ENCODE measurements at places on chromosomes 1 and 21. TPM values are rescaled to one million over a fixed set of nuclear protein-coding genes. Genes with fewer than 3 reads are reported as not detected.

B3GALT2 gene
- total RNA-seq, result 0.51 TPM

NHLH1 gene
- total RNA-seq, result 0.13 TPM

IGSF5 gene
- total RNA-seq, result not detected

TMEM200B gene
- total RNA-seq, result 18.2 TPM

THEM5 gene
- total RNA-seq, result not detected

FCMR gene
- total RNA-seq, result 4.0 TPM

PADI1 gene
- not detected for total RNA-seq

LCE1A gene
- total RNA-seq, result not detected

GCSAML gene
- total RNA-seq, result 0.06 TPM

GRCh38 chr1:201568859-201569294 lies 29.9 kb downstream of the NAV1 start:
- H3K27ac ChIP-seq, result no peak overlapping the region
- no peaks in the 10 kb centered on the region for H3K36me3 ChIP-seq
- H3K27me3 ChIP-seq, result no peaks in the 10 kb centered on the region
- no peak overlapping the region for H3K4me3 ChIP-seq

- no peak overlapping the region for H3K4me3 ChIP-seq
- H3K36me3 ChIP-seq, result no peaks in the 10 kb centered on the region
- no peaks in the 10 kb centered on the region for H3K27me3 ChIP-seq
- H3K27ac ChIP-seq, result no peak overlapping the region
- no peak for DNase-seq
Measured at GRCh38 chr21:26506956-26507355, 66.1 kb downstream of the CYYR1 start.

DNA sequence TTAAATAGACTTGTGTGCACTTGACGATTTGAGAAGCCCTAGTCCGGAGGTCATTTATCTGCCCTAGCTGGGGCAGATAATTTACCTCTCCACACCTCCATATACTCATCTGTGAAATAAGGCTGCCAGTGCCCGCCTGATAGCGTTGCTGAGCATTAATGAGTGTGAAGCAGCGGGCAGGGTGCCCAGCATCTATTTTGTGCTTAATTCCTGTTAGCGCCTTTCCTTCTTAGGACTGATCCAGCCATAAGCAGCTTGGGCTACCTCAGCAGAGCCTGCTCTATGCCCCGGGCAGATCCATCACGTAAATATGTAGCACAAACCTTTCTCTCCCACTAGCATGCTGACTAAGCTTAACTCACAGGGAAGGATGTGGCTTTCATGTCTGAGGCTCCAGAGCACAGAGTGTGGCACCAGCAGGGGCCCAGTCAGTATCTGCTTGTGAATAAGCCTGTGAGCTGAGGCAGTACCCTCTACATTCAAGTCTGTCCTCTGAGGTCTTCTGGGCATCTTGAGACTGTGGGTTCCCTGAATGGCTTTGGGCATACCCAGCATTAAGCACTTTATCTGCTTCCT lies 21.5 kb upstream of the RNF187 start:
- no peak overlapping the region for H3K4me3 ChIP-seq
- no peak for DNase-seq
- H3K27me3 ChIP-seq, result no peaks in the 10 kb centered on the region
- no peaks in the 10 kb centered on the region for H3K4me1 ChIP-seq

DNA sequence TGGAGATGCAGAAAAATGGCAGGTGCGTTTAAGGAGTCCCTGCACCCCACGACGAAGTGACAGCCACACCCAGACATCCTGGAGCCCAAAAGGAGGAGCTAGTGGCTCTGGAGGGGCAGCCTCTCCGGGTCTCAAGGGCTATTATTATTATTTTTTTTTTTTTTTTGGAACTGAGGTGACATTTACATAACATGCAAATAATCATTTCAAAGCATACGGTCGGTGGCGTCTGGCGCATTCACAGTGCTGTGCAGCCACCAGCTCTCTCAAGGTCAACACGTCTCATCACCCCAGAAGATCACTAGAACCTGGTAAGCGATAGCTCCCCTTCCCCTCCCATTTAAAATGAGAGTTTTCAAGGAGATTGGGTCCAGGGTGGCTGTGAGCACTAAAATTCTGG lies 67.5 kb upstream of the PDE9A start:
- H3K27ac ChIP-seq, result no peak overlapping the region
- H3K36me3 ChIP-seq, result no peaks in the 10 kb centered on the region
- no peaks in the 10 kb centered on the region for H3K4me1 ChIP-seq
- no peak overlapping the region for H3K4me3 ChIP-seq

DNA sequence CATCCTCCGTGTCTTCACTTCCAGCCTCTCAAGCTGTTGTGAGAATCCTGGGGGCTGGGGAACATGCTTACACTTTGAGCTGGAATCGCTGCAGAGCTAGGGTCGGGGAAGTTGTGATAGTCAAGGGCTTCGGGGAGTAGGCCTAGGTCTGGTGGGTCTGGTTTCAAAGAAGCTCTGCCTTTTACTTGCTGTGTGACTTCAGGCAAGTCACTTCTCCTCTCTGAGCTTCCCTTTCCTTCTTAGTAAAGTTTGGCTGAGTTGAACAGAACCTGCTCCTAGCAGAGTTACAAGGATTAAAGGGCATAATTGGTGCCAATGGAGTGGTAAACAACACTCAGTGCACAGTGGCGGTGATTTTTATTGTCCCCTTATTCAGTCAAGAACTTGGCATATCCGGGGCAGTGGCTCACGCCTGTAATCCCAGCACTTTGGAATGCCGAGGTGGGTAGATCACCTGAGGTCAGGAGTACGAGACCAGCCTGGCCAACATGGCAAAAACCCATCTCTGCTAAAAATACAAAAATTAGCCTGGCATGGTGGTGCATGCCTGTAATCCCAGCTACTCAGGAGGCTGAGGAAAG lies 25.7 kb downstream of the ARHGEF19 start:
- no peaks in the 10 kb centered on the region for H3K4me1 ChIP-seq
- no peak overlapping the region for H3K27ac ChIP-seq
- no peaks in the 10 kb centered on the region for H3K27me3 ChIP-seq
- no peak overlapping the region for H3K4me3 ChIP-seq
- no peaks in the 10 kb centered on the region for H3K36me3 ChIP-seq
- DNase-seq, result no peak

DNA sequence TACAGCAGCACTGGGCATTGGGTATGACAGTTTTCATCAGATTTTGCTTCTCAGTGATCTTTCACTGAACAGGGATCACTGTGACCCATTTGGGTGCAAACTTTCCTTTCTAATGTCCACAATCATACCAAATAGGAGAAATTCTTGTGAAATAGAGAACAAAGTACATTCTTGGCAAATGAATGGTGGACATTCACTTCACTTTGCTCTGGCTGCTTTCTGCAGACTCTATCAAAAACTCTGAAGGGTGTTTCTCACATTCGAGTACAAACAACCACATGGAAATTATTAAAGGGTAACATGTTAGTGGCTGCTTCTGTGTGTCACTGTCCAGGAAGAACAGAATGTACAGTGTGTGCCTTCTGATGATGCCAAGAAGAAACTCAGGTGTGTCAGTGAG lies 61.9 kb upstream of the ADAM30 start:
- DNase-seq, result no peak
- peaks cover 15% of the 10 kb centered on the region for H3K4me1 ChIP-seq
- no peaks in the 10 kb centered on the region for H3K27me3 ChIP-seq
- H3K4me3 ChIP-seq, result no peak overlapping the region

DNA sequence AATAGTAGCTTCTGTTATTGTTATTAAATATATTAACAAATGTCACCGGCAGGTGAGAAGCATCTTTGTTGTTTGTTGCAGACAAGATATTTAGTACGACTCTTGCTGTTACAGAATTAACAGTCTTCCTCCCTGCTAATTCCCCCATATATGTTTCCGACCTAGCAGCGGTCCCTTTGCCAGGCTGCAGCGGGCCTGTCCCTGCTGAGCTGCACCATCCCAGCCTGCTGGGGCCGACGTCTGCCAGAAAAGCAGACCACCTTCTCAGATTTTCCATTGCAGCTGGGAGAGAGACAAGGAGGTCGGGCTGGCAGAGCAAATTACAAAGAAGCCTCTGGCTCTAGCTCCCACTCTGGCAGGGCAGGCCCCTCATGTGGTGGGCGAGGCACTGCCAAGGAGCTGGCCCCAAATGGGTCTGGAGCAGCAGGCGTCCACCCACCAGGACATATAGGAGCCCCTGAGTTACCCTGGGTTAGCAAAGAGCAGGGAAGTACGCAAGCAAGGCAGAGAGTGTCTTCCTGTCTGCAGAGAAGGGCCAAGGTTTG lies 142.7 kb downstream of the FOXD2 start:
- H3K27ac ChIP-seq, result no peak overlapping the region
- no peaks in the 10 kb centered on the region for H3K27me3 ChIP-seq
- H3K36me3 ChIP-seq, result no peaks in the 10 kb centered on the region
- DNase-seq, result no peak

- H3K27ac ChIP-seq, result no peak overlapping the region
- H3K4me1 ChIP-seq, result peaks cover 3% of the 10 kb centered on the region
- no peaks in the 10 kb centered on the region for H3K27me3 ChIP-seq
- no peak overlapping the region for H3K4me3 ChIP-seq
Measured at GRCh38 chr1:182087304-182087703, 25.8 kb upstream of the ZNF648 start.

GRCh38 chr1:45230537-45230936 lies 24.1 kb upstream of the ZSWIM5 start:
- H3K4me1 ChIP-seq, result no peaks in the 10 kb centered on the region
- no peaks in the 10 kb centered on the region for H3K36me3 ChIP-seq
- H3K4me3 ChIP-seq, result no peak overlapping the region
- H3K27me3 ChIP-seq, result no peaks in the 10 kb centered on the region
- H3K27ac ChIP-seq, result no peak overlapping the region

- H3K4me3 ChIP-seq, result no peak overlapping the region
- H3K4me1 ChIP-seq, result no peaks in the 10 kb centered on the region
- no peaks in the 10 kb centered on the region for H3K36me3 ChIP-seq
- H3K27me3 ChIP-seq, result no peaks in the 10 kb centered on the region
- H3K27ac ChIP-seq, result no peak overlapping the region
Measured at GRCh38 chr1:154497026-154497806, 4.8 kb upstream of the TDRD10 start.

- H3K4me3 ChIP-seq, result no peak overlapping the region
- DNase-seq, result no peak
- H3K27me3 ChIP-seq, result no peaks in the 10 kb centered on the region
- H3K4me1 ChIP-seq, result peaks cover 2% of the 10 kb centered on the region
Measured at GRCh38 chr1:32925403-32926162, 24.4 kb upstream of the TMEM54 start.
